ENCODE measurements at places on chromosomes 6 and 20.
A peak's percentile ranks its signal among the peaks of the same experiment; 100 is the strongest.

DNA sequence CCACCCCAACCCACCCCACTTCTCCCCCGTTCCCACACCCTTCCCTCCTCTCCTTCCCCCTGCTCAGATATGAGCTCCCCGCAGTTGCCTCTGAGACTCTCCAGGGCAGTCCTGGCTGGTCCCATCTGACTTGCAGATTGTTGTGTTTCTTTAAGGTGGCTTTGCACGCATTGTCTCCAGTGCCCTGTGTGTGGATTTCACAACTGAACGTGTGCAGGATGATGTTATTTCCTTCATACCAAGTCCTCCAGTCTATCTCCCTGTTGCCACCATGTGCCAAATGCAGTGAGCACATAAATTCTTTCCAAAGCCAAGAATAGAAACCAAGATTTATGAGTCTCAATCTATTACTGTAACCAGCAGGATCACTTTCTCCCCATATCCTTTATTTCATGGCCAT is 79.1 kb downstream of the TMEM242 start:
- no peak for DNase-seq

DNA sequence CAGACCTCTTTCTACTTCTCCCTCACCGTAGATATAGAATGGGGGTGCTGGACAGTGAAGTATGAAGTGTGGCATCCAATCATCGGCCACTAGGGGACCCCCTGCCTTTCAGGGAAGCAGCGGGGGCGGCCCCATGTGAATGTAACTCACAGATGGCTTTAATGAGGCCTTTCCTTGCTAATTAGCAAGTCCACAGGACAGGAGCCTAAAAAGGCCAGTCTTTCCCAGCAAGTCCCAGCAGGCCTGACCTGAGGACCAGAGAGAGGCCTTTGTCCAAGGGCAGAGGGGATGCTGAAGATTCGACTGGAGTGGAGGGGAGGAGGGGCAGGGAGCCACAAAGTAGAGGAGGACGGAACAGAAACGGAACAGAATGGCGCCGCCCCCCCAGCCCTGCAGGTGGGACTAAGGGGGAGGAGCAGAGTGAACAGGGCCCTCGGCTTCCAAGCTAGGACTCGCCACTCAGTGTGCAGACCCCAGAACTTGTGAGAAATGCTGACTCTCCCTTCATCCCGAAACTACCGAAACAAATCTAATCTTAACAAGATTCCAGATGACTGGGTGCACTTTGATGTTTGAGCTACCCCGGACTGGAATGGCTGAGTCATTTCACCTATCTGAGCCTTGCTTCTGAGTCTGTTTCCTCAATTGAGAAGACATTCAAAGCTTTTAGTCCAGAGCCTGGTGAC is 5.8 kb downstream of the C6orf132 start:
- peak; percentile 89 for DNase-seq

GRCh38 chr6:18990059-18990978 is 603.2 kb downstream of the RNF144B start:
- DNase-seq, result peak; percentile 91

- peak; percentile 72 for DNase-seq
Observed at GRCh38 chr20:2101057-2101864, at the start of gene STK35. Gene STK35 (plus strand): TSS chr20:2101827. CDS start chr20:2101882, 55 bp downstream.

DNA sequence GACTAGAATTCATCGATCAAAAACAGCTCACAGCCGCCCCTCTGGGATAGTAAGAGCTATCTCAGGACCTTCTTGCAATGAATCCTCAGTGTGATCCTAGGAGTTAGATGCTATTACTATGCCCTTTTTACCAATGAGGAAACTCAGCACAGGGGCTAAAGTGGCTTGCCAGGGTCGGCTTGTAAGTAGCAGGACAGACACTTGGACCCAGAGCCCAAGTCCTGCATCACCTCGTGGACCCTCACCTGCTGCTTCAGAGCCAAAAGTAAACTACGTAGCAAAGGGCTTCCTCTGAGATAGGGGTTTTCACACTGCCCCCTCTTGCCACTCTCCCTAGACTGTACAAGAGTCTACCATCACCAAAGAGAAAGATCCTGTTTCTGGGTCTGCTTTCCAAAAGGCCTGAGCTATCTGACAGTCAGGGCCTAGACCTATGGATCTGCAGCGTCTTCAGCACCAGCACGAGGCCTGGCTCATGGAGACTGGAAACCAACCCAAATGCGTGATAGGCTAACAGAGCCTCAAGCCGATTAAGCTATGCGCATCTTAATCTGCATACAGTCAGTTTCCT is 172.3 kb downstream of the ANKRD60 start:
- no peak for DNase-seq

DNA sequence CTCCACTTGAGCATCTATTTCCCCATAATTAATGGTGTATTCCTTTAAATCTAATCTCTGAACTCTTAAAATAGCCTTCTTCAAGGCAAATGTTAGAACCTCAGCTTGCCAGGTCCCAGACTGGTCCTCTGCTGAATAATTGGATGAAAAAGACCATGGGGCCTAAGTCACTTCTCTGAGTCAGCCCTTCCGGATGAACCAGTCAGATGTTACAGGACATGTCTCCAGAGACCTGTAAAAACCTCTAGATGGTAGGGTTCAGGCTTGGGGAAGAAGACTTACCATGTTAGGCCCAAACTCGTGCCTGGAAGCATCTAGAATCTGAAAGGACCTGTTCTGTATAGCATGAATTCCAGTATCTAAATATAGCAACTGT is 97.3 kb downstream of the CDKAL1 start:
- DNase-seq, result no peak

- no peak for DNase-seq
Observed at GRCh38 chr20:8461186-8461585, 329.1 kb downstream of the PLCB1 start.

- DNase-seq, result no peak
Observed at GRCh38 chr6:142773324-142773723, 171.7 kb downstream of the HIVEP2 start.

DNA sequence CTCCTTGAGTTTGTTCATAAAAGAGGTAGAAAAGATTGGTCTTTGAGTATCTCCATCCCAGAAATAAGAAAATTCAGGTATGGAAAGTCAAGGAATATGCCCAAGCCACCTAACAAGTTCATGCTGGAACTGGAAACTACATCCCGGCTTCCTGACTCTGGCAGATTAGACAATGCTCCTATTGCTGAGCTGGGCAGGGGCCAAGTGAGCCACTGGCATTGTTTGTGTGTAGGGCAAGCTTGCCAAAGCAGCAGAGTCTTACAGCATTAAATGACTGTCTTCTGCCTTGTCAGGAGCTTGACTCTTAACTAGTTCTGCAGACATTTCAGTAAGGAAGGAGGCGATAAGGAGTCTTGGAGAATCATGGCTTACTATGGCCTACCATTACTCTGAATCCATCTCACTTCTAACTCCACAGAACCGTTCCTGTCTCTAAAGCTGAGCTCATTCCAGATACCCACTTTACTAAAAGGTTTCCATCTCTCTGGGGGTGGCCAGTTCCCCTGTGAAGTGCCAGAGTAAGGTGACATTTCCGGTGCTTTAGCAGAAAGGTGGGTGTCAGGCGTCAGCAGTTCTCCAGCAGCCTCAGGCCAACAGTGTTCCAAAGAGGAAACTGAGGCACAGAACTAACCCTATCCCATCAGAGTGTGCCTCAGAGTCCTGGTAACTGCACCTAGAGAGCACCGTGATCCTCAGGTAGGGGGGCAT is 30.1 kb downstream of the PRDM1 start:
- no peak for DNase-seq

GRCh38 chr6:15547400-15547799 is 115.4 kb downstream of the DTNBP1 start:
- DNase-seq, result no peak

GRCh38 chr20:64253000-64253383 is 2.6 kb upstream of the PCMTD2 start:
- DNase-seq, result no peak

GRCh38 chr6:89952105-89952671 is 57.9 kb downstream of the GJA10 start:
- no peak for DNase-seq

GRCh38 chr6:17015144-17015543 is 86.7 kb upstream of the STMND1 start:
- DNase-seq, result no peak

DNA sequence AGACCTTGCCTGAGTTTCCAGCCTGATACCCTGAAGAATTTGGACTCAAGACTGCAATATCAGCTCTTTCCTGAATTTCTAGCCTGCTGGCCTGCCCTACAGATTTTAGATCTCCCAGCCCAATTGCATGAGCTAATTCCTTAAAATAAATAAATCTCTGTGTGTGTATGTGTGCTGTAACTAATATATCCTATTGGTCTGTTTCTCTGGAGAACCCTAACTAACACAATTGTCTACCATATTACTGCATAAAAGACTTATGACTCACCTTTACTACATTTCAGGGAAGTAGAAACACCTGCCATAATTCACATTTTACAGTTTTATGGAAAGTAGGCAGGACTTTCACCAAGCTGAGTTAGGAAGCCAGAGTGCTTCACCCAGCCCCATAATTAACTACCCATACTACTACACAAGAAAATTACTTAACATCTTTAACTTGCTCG is 90.7 kb upstream of the BEND6 start:
- no peak for DNase-seq

GRCh38 chr20:22385602-22386305 is 198.6 kb downstream of the FOXA2 start:
- no peak for DNase-seq

GRCh38 chr6:30044630-30045029 is 16.4 kb upstream of the POLR1H start:
- no peak for DNase-seq

- no peak for DNase-seq
Observed at GRCh38 chr20:47917549-47918070, 132.3 kb upstream of the SULF2 start.

DNA sequence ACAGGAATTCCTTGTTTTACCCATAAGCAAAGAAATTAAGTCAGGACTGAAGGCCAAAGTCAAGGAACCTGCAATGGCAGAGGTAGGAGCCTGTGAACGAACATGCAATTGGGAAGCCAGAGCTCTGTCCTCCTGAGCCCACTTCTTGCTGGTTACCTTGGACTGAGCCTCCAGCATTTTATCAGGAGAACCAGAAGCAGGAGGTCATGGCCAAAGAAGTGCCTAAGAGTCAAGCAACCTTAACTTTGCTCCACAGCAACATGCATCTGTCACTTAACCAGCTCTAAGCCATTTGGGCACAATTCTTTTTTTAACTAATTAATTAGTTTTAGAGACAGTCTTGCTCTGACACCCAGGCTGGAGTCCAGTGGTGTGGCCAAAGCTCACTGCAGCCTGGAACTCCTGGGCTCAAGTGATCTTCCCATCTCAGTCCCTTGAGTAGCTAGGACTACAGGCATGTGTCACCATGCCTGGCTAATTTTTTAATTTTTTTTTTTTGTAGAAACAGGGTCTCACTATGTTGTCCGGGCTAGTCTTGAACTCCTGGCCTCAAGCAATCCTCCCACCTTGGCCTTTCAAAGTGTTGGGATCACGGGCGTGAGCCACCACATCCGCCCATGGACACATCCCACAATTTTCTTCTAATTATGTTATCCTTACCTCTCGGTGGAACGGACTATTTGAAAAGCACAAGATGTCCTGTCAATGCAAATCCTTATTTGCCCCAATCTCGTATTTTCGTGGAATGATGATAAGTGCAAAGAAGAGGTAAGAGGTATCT is 334.2 kb downstream of the CD83 start:
- DNase-seq, result no peak

- no peak for DNase-seq
Observed at GRCh38 chr6:43180985-43181384, 1.0 kb upstream of the CUL9 start.

DNA sequence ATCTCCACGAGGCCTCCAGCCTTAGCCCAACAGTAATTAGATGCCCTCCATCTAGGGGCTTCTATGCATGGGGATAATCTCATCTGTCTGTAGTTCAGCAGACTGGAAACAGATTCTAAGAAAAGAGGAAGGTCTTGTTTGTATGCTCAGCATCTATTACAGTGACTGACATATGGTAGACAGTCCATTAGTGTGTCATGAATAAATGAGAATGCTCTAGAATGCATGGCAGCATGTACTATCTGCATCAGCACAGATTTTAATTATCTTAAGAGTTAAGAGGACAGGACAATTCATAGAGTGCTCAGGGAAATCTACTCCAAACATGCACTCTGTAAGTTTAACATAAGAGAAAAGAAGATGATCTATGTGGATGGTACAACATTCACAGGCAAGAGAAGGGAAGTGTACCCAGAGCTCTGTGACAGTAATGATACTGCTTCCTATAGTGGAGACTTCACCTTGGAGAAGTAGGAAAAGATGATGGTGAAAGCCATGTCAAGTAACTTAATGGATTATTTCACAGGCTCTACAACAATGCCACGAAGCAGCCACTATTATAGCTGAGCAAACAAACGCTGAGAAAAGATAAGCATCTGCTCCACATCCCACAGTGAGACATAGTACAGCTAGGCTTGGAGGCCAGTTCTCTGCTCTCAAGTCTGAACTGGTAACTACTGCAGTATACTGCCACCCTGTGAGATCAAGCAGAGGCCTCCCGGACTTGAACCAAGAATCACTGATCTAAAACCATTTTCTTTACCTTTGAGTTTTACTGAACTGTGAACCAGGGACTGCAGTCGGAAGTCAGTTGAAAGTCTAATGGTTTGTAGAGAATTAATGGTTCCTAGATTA is 309.2 kb upstream of the SPTLC3 start:
- no peak for DNase-seq

GRCh38 chr6:145428706-145429105 is 306.6 kb downstream of the EPM2A start:
- DNase-seq, result no peak

DNA sequence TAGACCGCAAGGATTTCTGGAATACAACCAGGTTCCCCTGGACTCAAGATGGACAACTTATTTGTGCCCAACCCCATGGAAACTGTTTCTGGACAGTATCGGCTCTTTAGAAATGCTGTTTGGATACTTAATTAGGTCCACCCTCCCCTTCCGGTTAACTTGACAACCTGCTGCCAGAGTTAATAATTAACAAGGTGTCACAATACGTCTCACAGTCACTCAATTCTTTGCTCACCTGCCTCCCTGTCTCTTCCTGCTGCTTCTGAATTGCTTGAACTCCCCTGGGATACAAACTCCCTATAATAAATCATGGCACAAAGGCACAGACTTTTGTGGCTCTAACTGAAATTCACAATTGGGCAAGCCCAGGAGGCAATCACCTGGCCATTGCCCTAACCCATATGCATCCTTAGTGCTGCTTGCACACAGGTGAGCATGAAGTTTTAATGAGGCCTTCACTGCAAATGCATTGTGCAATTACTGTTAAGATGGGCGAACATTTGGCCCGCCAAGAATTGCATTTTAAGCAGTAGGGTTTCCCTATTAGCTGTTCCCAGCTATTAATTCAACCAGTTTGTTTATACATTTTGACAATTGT is 504.4 kb upstream of the NOX3 start:
- no peak for DNase-seq

DNA sequence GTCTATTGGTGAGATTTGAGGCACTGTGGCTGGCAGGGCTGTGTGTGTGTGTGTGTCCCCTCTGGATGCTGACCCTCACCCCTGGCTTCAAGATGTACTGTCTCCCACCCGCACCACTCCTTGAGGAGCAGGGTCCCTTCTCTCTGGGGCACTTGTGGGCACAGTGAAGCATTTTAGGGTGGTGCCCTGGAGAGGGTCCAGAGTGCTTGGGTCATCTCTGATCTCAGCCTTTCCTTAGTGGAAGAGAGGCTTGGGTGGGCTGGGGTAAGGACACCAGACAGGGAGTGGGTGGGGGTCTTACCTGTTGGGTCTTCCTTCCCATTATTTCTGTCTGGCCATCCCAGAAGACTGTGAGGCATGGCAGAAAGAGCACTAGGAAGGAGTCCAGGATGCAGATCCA is 66.1 kb downstream of the EFCAB8 start:
- no peak for DNase-seq

GRCh38 chr6:47238456-47238995 is 71.2 kb downstream of the TNFRSF21 start:
- DNase-seq, result no peak

- DNase-seq, result no peak
Observed at GRCh38 chr6:159826004-159826403, 25.9 kb downstream of the PNLDC1 start.
